Left renal pelvis (tissue), 4 donors: ENCODE measurements at places on chromosomes 5 and 9.

- DNase-seq: peak; percentile 79
These were observed 226.3 kb downstream of the SMARCA2 start for GRCh38 chr9:2241461-2241835.

DNA sequence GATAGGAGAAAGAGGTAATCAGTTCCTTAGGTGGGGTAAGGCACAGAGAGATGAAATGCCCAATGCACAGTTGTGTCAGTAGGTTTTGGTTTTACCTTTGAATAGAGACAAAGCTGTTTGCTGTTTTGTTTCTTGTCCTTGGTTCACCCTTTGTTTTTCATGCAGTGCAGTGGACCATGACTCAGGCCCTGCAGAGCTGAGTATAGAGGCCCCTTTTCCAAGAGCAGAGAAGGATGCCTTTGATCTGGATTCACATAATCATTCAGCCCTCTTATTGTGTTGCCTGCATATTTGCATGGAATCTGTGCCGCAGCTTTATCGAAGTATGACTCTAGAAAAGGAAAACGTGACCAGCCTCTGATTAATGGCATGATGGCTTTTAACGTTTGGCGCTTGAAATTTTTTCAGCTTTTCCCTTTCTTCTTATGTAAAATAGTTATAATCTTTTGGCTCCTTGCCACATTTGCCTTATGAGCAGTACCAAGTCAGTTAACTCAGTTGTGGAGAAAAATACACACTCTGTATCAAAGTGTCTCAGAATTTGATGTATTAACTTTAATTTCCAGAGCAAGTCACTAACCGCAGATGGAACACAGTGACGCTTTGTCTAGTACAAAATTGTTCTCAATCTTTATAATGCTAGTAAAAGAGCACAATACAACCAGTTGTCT is 197.6 kb downstream of the KDM4C start:
- peak; percentile 19 for DNase-seq

- DNase-seq: no peak
These were observed 87.4 kb upstream of the PAPPA start for GRCh38 chr9:116066221-116066620.

- DNase-seq: no peak
These were observed 245.8 kb downstream of the TLE4 start for GRCh38 chr9:79817438-79818004.

- DNase-seq: no peak
These were observed 453 bp downstream of the PTRH1 start for GRCh38 chr9:127714951-127715469.

- DNase-seq: no peak
These were observed 64.4 kb upstream of the WWC1 start for GRCh38 chr5:168227001-168227400.

DNA sequence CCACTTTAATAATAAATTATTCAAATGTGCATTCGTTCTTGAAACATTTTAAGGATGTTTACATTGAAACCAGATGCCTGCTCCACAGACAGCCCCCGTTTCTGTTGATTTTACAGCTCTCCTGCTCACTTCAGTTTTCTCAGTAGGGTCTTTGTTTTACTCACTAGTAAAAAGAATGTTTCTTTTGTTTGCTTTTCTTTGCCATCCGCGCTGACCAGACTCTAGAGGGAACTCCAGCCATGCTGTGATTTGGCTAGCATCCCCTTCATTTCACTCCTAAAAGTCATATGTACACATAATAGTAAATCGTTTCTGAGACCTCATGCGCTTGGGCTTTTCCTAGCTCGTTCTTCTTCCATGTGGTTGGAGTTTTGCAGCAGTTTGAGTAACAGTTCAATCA is 28.7 kb upstream of the PALM2AKAP2 start:
- DNase-seq: no peak

- DNase-seq: no peak
These were observed 60.6 kb downstream of the HSD17B3 start for GRCh38 chr9:96241391-96241809.

- peak; percentile 11 for DNase-seq
These were observed 11.8 kb upstream of the MRNIP start for GRCh38 chr5:179870403-179870903.

GRCh38 chr9:95822015-95822414 is 53.5 kb upstream of the ERCC6L2 start:
- DNase-seq: no peak

DNA sequence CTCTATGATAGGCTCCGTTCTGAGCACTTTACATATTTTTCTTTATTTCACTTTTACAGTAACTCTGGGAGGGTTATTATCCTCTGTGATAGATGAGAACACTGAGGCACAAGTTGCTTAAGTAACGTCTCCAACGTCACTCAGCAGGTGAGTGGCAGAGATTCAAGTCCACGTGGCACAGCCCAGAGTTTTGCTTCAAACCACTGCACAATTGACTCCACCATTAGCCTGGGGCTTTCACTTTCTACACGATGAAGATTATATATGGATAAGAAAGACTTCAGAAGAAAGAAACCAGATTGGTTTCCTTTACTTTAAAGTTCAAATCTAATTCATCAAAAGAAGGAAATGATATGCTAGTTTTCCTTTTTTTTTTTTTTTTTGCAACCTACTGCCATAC is 245.9 kb downstream of the SYK start:
- DNase-seq: no peak

DNA sequence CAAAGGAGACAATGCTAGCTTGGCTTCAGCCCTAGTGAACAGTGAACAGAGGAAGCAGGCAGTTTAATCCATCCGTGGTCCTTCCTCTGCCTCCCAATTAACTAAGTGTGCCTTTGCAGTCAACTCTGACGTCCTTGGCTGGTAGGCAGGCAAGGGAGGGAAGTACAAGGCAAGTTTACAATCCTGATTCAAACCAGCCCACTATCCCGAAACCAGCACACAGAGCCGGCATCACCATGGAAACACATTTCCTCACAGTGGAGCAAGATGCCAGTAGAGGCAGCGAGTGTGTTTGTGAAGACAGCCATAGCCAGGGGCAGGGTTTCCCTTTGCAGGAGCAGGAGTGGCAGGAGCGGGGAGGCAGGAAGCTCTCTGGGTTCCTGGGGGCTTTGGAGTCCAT is 73.9 kb downstream of the GOLPH3 start:
- DNase-seq: no peak

GRCh38 chr5:55618318-55618717 is 83.6 kb upstream of the PLPP1 start:
- no peak for DNase-seq

DNA sequence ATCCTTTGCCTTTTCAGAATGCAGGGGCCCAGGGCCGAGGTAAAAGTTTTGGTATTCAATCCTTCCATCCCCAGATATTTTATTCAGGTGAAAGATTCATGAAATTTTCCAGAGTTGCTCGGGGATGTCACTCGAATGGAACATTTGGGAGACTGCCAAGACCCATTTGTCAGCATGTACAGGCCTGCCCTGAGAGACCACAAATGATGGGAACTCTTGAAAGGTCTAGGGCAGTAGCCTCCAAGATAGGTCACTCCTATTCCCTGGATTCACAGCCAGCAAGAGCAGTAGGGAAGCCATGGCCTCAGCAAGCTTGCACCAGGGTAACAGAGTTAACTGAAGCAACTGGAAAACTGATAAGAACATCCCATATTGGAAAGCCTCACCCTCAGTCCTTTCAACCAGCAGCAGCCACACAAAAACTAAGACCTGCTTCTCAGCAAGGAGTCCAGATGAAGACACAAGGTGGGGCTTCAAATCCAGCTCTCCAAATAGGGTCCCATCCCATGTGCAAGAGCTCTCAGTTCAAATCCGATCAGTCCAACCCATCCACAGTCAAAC is 12.5 kb downstream of the CARD6 start:
- DNase-seq: no peak

- DNase-seq: no peak
These were observed 226.4 kb downstream of the KIAA0825 start for GRCh38 chr5:94391996-94392395.

DNA sequence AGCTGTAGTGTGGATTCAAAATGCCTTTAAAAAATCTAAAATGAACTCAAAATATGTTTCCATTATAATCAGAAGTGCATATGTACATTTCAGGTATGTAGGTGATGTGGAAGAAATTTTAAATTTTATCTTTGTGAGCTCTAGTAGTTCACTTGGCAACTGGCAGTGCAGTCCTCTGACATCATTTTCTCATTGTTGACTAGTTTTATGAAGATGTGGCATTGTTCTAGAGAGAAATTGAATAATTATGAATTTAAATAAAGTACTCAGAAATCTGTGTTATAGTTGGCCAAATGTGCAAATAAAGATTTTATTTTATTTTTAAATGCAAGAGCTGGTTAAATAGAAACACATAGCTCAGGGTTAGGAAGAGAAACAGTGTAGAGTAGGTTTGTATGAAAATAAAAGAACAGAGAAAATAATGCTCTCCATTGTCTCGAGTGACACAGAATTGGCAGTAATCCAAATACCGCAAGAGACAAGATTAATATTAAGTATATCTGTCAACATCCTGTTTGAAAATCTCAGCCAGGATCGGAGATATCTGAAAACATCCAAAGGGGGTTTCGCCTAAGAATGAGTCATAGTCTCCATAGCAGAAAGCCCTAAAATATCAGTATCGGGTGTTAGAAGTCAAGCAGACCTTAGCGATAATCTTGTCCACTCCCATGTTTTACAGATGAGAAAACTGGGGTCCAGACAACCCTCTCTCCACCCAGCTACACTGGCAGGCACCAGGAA is 189.4 kb downstream of the CCDC192 start:
- DNase-seq: no peak

DNA sequence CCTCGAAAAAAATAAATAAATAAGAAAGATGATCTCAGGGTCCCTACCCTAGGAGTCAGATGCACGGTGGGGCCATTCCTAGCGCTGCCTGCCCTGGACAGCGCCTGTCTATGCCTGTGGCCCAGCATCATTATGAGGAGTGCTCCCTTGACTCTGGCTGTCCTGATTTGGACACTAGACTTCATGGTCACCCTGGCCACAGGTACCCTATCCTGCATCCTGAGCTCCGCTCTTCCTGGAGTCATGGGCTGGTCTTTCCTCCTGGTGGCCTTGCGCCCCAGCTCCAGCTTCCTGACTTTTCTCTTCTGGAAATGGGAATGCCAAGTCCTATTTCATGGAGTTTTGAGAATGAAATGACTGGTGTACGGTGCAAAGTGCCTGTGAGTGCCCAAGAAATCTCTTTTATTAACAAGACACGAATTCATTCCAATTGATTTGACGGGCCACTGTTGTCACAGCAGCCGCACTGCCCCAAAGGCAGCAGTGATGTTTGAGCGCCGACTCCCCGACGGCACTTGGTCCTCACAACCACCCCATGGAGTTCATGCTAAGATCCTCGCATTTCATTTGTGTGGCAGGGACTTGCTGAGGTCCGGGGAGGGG is 564 bp upstream of the AIF1L start:
- DNase-seq: no peak

GRCh38 chr5:162824360-162824759 is 613.0 kb upstream of the CCNG1 start:
- DNase-seq: no peak

GRCh38 chr5:28703651-28704260 is 1665.4 kb upstream of the CDH9 start:
- no peak for DNase-seq

GRCh38 chr5:93611976-93612854 is 29.2 kb downstream of the NR2F1 start:
- no peak for DNase-seq

DNA sequence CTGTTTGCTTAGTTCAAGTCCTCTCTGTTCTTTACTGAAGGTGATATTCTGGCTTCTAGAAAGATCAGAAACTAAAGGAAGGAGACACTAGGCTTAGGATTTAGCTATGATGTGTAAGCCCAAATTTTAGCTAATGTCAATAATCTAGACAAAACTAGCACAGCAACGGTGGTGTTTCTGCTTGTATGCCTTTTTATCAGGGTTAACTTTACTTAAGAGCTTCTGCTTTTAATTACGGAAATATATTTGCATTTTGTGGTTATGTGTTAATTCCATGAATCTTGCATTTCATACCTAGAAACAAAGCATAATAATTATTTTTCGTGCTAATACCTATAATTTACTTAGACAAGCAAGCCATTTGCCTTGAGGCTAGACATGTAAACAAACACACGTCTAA is 96.1 kb downstream of the PAX5 start:
- no peak for DNase-seq

GRCh38 chr5:74085782-74086181 is 459.8 kb downstream of the ARHGEF28 start:
- DNase-seq: no peak

DNA sequence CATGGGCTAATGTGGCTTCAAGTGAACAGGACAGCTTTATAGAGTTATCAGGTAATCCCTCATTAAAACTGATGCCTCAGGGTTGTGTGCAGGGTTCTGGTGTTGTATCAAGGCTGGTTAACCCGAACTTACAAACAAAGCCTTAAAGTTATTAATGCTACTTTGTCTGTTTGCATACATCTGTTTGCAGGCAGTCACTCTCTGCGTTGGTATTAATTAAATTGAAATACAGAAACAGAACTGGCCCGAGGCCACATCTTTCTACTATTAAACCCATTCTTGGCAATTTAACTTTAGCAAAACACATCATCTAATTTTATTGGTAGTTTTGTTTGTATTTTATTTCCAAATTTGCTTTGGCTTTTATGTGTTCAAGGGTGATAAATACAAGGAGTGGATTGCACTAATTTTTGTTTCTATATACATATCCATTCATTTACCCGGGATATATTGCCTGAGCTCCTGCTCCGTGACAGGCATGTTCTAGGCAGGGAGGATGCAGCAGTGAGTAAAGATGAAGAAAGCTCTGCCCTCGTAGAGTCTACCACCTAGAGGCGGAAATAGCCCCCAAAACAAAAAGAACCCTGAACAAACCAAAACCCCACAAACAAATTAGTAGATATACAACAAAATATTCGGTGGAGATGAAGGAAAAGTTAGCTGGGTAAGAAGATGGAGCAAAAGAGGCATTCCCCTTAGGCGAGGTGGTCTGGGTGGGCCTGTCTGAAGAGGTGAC is 164.2 kb downstream of the MACROH2A1 start:
- no peak for DNase-seq

GRCh38 chr5:133907075-133907474 is 61.4 kb downstream of the C5orf15 start:
- DNase-seq: no peak

- no peak for DNase-seq
These were observed 11.2 kb downstream of the ITGA1 start for GRCh38 chr5:52798938-52799337.

GRCh38 chr5:126863402-126863801 is 86.5 kb downstream of the LMNB1 start:
- no peak for DNase-seq

GRCh38 chr9:23153058-23153457 is 673.0 kb downstream of the ELAVL2 start:
- DNase-seq: no peak
